ENCODE measurements at places on chromosomes 2 and 18. TPM values are rescaled to one million over a fixed set of nuclear protein-coding genes. Genes with fewer than 3 reads are reported as not detected.

Gene UGT1A4
- not detected for total RNA-seq

Gene TMEM17
- total RNA-seq = 4.4 TPM

Gene CYP26B1
- total RNA-seq = 1.1 TPM

Gene STARD6
- not detected for total RNA-seq

Gene PROC
- total RNA-seq = 2.9 TPM
